ENCODE measurements at places on chromosomes 12 and 14. TPM values are rescaled to one million over a fixed set of nuclear protein-coding genes. Genes with fewer than 3 reads are reported as not detected.

DNA sequence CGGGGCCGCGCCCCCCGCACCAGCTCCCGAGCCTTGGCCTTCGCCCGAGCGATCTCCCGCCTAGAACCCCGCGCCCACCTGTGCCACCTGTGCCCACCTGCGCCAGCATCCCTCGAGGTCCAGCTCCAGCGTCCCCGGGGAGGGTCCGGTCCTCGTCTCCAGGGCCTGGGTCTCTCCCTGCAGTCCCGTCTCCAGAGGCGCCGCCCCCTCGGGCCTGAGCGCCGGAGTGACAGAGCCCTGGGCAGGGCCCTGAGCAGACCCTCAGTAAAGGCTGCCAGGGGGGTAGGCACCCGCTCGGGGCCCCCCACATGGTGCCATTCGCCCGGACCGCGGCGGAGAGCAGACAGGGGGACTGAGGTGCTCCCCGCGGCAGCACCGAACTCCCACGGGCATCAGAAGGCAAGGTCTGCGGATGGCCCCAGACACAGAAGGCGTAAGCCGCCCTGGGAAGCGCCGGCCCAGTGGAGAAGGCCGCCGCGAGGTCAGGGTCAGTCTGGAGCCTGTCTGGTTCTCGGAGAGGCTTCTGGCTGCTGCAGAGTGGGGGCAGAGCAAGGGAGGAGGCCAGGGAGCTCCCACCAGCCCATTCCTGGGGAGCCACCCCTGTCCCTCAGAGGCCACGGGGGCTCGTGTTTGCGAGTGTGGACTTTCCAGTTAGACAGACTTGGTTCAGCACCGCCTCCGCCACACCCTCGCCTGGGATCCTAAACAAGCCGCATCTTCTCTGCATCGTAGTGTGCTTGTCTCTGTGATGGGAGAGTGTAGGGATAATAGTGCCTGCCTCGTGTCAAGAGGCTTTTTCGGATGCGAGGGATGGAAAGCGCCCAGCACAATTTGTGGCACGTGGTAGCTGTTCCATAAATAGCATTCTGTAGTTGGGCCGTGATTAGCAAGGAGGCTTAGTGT, 1.1 kb upstream of the PPP1R13B start:
- no peak for DNase-seq

DNA sequence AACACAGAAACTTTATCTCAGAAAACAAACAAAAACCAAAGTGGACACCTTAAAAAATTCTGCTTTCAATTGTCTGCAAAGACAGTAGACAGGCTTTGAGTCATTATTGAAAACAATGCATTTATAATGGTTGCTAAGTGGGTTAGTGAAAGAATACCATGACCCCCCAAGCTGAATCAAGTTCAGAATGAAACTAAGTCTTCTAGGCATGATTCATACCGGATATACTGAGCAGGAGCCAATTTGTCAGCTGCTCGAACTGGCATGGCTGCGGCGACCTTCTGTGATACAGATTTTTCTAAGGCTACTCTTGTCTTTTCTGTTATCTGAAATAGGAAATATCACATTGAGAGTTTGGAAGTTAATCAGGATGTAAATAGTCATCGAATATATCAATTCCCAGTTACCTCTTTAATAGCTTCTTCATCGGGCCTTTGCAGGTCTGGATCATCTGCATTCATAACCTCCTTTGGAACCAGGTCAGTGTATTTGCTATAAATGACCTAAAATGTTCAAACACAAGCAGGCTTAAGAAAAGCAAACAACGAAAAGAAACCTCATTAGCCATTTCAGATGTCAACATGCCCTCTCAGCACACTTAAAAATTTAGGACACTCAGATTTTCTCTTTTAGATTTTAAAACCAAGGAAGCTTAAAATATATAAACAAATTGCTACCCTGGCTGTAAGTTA, 22.3 kb downstream of the SNW1 start:
- no peak for DNase-seq

GRCh38 chr12:93106910-93107309, 177.8 kb upstream of the EEA1 start:
- no peak for DNase-seq

DNA sequence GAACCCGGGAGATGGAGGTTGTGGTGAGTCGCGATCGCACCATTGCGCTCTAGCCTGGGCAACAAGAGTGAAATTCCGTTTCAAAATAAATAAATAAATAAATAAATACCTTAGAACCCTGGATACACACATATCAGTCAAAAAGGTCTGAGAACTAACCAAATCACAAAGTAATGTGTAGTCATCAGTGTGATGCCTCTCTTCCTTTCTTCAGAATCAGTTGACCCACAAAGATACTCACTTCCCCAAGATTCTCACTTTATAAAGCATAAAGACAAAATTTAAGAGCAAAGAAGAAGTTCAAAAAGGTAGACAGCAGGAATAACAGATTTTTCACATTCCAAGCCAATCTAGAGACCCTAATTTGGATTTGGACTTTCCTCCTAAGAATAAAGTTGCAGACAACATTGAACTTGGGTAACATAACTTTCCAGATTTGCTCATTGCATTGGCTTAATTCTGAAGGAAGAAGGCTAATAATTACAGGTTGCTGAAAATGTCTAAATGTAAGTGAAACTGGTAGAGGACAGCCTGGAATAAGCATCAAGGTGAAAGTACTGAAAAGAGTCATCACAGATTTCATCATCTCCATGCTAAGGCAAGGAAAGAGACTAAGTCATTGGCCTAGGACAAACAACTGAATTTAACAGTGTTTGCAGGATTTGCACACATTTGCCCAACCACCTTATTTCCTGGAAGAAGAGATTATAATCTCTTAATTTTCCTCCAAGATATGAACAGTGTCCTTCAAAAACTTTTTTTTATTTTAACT, 17.4 kb downstream of the TMED10 start:
- no peak for DNase-seq

DNA sequence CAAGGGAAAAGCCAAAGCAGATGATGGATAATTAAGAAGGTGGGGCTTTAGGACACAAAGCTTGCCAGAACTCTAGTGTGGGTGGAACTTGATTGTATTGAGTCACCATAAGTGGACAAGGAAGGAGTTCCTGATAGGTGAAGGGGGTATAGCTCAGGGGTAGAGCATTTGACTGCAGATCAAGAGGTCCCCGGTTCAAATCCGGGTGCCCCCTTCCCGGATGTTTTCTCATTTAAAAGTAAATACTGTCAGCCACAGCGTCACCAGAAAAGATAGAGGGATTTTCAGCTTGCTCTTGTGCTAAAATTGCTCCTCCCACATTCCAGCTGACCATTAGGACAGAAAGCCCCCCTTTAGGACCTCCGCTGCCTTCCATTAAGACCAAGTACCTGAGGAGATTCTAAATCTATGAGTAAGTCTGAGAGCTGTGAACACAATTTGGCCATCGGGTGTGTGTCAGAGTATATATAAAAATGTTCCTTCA, 36.6 kb downstream of the DCAF4 start:
- peak; percentile 34 for DNase-seq

DNA sequence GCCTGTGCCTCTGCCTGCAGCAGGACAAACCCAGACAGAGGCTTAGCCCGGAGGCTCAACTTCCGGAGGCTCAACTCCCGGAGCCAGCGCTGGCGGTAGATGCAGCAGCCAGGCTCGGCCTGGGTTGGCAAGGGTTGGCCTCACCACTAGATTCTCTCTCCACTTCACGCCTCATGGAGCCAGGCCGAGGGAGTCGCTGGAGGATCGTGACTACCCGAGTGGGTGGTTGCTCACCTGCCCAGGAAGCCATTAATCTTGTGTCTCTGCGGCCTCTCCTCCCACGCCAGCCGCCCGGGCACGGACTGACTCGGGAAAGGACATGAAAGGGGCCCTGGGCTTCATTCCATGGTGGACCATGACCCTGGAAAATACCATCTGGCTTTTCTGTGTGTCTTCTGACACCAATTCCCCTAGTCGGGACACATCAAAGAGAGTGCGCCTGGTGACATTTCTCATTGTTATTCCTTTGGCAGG, 20.8 kb downstream of the ESRRB start:
- DNase-seq = no peak

DNA sequence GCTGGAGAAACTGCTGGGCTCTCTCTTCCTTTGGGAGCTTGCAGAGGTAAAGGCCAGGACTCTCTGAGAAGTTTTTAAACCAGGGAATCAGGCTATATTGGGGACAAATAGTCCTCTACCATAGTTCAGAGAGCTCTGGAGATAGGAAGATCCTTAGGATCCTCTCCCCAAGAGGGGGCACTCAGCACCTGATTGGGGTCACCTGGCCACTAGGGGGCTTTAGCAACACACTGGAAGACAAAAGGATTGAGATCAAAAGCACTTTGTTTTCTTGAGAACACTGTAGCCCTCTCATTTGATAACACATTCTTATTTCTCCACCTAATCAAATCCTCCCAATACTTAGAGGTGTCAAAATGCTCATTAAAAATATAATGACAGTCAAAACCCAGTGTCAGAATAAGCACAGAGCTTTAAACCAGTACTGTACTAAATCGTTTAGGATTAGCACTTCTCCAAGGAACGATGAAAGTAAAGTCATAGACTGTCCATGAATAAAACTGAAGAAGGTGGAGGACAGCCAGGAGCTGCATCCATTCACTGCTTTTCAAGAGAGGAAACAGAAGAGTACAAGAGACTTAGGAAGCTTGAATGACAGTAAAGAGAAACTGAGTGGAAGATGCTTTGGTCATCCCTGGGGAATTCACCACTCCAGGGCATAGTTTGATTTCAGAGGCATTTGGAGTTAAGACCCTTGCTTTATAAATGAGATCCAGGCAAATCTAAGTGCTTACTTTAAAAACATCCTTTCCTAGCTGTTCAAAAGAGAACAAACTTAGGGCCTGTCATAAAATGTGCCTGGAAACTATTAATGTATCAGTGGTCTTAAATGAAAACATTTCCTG, 26.5 kb downstream of the BMP4 start:
- no peak for DNase-seq

- DNase-seq = peak; percentile 19
These were observed 44.8 kb downstream of the RHOJ start for GRCh38 chr14:63249092-63249491.

- DNase-seq = no peak
These were observed 18.8 kb downstream of the CEP170B start for GRCh38 chr14:104883681-104884361.

DNA sequence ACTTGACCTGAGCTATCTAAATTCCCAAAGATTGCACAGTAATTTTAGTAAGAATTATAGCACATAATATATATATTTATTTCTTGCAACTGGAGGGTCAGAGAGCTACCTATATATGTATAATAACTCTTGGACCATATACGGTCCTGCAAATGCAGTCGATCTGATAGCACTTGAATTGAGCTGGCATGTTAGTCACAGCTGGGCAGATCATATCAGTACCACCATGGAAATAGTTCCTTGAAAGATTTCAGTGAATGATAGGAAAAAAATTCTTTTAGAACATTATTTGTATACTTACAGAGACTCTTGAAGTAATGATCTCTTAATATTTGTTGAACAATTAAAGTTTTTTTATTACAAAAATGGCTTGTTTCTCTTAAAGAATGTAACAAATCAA, 94.5 kb upstream of the MON2 start:
- no peak for DNase-seq

DNA sequence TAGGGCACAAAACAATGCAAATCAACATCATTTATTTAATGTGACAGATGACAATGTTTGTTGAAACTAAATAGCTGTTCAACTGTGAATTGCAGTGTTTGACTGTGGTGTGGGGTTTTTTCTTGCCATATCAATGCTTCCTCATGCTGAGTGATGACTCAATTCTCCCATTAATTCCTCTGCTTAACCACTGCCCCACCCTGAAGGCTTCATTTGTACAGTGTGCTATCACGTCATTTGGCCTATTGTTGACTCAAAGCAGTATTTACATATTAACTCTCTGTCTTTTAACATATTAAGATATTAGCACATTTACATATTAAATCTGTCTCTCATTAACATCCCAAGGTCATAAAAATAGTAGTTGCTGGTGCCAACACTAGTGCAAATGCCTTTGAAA, 164.8 kb upstream of the NRXN3 start:
- no peak for DNase-seq

GRCh38 chr12:129378496-129378895, 525.2 kb downstream of the GLT1D1 start:
- DNase-seq = no peak

DNA sequence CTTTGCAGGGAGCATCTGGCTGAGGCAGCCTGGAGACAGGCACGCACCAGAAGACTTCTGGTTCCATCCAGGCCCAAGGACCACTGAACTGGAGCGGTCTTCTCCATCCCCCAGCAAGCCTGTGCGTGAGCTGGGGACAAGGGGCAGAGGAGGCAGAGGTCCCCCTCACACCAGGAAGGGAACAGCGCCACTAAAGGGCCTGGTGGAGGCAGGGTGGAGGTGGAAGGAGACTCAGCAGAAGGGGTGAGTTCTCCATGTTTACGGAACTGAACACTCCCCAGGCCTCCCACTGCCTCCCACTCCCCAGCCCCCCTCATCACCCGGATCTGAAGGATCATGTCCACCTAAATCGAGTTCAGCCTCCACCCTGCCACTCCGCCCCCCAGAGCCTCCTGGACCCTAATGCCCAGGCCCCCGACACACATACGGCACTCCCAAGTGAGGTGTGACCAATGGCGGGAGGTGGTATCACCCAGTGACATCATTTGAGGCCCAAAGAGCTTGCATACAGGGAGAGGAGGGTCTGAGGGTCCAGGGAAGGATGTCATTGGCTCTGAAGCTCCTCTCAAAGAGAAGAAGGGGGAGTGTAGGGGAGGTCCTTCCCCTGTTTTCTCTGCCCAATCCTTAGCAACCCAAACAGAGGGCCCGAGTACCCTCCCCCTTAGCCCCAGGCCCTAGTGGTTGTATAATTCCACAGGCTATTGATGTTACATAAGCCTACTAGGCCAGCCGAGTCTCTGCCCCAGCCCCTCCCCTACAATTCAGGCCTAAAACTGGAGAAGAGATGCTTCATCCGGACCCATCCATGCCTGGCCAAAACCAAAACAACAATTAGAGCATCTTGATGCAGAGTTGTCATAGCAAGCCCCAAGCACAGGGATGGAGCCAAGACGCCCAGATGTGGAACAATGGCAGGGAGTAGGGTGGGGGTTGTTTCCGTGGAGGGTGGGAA, 1.0 kb downstream of the FAIM2 start:
- DNase-seq = no peak

GRCh38 chr14:69941768-69942742, 62.8 kb downstream of the SMOC1 start:
- no peak for DNase-seq

DNA sequence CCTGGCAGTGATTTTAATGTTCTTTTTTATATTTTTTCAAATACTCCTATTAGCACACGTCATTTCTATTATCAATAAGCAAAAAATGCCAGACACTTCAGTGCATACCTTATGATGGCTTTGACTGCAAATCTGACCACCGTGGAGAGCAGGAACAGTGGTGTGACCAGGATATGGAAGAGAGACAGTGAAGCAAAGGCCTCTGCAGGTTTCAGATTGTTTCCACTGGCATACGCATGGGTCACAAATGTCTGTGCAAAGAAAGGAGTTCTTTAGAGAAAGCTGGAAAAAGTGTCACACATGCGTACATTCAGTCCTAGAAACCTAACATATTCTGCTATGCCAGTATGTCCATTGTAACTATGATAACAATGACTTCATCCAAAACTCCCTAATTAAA, 47.3 kb downstream of the ABCC9 start:
- DNase-seq = no peak

The RHEBL1 gene
- 1.3 TPM for polyA plus RNA-seq

The MAPKAPK5 gene
- 32.9 TPM for polyA plus RNA-seq
